ENCODE measurements at places on chromosomes 7 and 10.

DNA sequence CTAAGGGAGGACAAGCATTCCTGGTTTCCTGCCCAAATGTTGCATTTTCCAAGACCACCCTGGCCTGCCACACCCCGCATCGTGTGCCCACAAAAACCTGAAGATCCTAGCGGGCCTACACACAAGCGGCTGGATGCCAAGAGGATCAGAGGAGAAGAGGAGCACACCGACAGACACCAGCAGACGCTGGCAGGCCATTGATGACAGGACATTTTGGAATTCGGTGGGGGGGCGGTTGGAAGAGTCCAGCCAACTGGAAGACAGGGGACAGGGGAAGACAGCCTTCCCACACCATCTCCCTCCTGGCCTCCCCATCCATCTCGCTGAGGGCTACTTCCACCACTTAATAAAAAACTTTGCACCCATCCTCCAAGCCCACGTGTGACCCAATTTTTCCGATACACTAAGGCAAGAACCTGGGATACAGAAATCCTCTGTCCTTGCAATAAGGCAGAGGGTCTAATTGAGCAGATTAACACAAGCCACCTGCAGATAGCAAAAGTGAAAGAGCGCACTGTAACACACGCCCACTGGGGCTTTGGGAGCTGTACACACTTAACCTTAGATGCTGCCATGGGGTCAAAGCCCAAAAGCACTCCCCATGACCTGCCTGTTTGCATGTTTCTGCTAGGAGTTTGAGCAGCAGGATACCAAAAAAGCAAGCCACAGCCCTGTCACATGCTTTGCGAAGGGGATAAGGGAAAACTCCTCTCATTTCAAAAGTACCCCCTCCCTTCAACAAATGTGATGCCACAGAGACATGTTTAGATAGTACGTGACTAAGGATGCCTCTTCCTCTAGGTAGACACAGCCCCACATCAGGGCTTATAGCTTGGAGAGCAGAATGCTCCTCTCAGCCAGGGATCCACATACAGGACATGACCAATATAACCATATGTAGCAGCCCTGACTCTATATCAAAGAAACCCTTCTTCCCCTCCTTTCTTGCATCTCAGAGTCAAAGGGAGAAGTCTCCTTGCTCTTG, 13.4 kb upstream of the SMNDC1 start:
- DNase-seq, result no peak

DNA sequence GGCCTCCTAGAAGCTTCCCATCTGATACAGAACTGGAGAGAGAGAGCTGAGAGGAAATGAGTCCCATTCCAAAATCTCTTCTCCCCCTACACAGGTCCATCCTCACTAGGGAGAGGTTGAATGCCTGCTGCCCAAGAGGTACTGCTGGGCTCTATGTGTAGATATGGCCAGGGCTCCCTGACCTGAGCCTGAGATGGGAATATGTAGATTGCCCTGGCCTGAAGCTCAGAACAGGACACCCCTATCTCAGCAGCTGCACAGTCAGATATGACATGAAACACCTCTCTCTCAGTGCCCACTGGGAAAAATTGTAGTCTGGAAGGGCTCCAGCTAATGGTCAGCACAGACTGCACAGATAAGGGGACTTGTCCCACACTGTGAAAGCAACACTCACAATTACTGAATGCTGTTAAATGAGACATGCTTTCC, 3.1 kb upstream of the IFIT1B start:
- DNase-seq, result no peak

DNA sequence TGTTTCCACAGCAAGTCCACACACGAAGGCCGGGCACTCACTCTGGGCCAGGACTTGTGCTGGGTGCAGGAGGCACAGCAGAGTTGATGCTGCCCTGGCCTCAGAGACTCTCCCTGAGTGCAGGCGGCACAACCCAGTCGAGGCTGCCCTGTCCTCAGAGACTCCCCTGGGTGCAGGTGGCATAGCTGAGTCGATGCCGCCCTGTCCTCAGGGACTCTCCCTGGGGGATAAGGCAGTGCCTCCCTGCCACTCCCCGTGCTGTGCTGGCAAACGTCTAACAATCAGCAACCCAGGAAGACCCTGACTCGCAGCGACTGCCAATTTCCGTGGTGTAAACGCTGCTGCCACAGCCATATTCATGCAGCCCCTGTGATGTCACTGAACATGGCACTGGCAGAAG, 93.1 kb downstream of the PDGFA start:
- no peak for DNase-seq

GRCh38 chr10:644076-644942, 45.2 kb downstream of the DIP2C start:
- DNase-seq, result no peak

DNA sequence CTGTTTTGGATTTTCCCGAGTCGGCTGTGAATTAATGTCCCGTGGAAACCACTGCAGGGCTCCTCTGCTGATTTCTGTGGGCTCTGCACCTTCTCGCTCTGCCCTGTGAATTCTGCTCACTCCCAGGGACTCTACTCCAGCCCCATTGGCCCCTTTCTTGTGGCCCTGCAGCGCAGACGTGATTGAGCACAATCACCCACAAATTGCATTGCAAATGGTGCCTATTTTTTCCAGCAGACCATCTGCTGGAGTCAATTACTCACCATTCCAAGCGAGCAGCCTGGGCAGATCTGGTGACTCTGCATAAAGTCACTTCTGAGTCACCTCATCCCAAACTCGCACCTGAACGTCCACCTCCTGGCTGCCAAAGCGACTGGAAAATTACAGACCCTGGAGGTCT, 235.8 kb downstream of the PAXIP1 start:
- no peak for DNase-seq

GRCh38 chr7:116734710-116735109, 62.7 kb downstream of the MET start:
- DNase-seq, result no peak

DNA sequence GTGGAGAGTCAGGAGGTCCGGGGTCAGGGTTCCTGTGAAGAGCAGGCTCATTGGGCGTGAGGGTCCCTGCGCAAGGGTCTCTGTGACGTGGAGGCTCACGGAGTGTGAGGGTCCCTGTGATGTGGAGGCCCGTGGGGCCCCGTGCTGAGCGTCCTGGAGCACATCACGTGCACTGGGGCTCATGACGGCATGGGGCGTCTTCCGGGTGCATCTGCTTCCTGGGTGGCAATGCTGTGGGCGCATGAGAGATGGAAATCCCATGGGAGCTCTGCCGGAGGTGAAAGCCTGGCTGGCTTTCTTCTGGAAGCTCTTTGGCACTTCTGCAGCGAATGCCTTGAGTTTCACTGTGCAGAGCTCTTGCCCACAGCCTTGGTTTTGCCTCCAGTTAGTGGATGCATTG, 71.4 kb downstream of the WDR37 start:
- DNase-seq, result no peak

GRCh38 chr10:17115683-17116082, 13.9 kb downstream of the CUBN start:
- no peak for DNase-seq

GRCh38 chr7:148914208-148914777, 30.2 kb upstream of the EZH2 start:
- DNase-seq, result peak; percentile 57

DNA sequence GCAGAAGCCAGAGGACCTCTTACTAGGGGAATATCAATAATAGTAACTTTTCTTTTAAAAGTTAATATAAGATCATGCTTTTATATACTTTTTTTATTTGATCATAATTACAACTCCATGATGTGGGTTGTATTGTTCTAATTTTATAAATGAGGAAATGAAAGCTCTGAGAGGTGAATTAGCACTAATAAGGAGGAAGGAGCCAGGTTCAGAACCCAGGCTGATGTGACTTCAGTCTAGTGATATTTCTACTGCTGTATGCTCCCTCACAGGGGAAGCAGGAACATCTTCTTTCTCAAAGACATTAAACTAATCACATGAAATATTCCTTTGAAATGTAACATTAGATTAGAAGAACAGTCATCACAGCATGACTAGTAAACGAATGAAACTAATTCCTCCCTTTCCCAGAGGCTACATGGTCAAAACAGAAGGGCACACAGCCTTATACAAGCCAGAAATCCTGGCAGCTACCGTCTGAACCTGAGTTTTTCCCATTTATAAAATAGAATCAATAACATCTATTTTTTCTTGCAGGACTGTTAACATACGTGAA, 81.4 kb upstream of the GJD4 start:
- no peak for DNase-seq

DNA sequence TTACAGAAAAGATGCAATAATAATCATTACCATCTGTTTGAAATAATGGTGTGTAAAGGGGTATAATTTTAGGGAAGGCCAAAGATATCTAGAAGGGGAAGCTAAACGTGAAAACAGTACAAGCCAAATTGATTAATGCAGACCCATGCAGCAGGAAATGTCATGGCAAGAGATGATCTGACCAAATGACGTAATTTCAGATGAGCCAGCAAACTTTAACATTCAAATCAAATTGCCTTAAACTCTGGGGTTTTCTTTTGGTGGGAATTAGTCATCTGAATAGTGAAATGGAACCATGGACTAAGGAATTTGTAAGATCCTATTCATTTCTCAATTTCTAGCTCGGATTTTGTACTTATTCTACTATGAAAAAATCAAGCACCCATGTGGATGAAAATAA, 21.4 kb upstream of the SCIN start:
- DNase-seq, result no peak

DNA sequence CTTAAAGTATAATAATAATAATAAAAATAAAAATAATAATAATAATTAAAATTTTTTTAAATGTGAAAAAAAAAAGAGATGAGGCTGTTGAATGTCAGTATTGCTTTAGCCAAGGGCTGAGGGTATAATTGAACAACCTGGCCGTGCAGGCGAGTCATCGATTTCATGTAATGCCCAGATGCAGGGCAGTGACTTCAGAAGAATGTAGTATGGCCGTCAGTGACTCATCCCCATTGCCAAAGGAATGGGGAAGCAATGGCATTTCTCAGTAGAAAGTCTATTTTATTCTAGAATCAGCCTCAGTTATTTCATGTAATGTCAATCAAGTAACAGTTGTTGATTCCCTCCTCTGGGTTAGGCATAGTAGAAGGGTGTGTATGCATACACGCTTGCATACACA, 516.4 kb downstream of the GLRX3 start:
- no peak for DNase-seq

DNA sequence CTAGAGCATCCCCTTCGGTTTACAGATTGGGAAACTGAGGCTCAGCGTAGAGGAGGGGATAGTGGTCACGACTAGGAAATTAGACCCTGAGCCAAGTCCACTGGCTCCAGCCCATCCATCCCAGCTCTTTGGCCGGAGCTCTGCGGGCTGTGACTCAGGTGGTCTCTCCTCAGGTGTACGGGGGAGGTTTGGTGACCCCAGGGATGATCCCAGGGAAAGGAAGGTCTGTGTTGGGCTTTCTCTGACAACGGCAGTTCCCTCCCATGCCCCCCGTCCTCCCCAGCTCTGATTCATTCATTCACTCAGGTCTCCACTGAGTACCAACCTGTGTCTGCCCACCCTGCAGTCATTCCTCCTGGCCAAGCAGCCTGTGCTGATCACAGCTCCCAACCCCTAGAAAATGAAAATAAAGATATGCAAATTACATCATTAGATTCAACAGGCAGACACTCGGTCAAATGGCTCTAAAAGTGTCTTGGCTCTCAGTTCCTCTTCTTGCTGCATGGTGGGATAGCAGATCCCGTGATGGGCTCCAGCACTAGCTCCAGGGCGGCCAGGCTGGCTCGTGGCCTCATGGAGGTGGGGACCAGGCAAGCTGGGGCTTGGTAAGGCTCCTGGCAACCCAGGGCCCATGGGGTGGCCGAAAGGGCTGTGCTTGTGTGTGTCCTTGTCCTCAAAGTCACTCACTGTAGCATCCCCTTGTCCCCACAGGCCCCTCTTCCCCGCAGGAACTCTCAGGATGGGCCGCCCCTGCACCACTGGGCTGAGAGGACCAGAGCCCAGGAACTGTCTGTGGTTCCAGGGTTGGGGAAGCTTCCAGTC, 37.8 kb downstream of the CLRN3 start:
- DNase-seq, result no peak

DNA sequence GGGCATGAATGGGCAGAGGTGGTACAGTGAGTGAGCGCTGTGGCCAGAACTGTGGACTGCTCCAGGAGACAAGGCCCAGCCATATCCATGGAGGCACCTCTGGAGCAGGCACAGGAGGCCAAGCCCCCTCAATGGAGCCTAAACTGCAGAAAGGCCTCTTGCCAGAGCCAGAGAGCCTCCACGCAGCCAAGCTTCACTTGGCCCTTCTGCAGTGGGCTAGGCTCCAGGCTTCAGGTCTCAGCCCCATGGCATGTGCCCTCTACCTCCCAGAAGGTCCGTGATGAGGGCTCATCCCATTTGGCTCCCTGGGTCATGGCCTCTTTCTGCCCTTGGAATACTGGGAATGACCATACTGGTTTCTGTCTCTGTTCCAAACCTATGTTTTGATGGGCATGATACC, 8.9 kb downstream of the PDE1C start:
- no peak for DNase-seq

DNA sequence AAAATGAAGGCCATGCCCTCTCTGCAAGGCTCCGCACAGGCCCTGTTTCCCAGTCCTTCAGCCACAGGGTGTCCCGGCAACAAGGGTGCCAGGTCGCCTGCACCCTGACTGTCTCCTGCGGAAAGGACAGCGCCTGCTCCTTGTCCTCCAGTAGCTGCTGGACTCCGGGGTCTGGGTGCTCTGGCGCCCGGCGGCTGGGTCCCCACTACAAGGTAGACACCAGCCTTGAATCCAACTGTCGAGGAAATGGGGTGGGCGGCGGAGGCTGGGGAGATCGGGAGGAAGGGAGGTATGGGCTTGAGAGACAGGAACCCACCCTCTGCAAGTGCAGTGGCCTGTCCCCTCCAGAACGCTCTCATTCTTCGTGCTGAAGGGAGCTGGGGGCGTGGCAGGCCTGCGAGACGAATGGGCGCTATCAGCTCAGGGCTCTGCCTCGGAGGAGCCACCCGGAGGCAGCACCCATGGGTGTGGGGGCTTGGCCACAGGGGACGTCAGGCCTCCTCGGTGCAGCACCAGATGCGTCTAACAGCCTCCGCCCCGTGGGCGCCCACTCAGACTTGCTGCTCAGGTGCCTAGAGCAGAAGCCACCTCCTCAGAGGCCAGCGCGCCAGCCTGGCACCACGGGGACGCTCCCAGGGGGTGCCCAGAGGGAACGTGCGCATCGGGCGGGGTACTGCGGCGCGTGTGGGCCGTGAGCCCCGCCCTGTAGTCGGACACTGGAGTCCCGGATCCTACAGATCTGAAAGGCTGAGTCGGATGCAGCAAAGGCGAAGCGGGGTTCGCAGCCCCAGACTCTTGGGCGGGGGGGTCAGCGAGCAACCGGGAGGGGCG, 15.6 kb downstream of the ADAM8 start:
- peak; percentile 59 for DNase-seq

GRCh38 chr10:119290301-119291048, 83.1 kb downstream of the GRK5 start:
- DNase-seq, result no peak

GRCh38 chr7:13897819-13898218, 91.6 kb downstream of the ETV1 start:
- DNase-seq, result no peak

- DNase-seq, result no peak
Observed at GRCh38 chr10:130784326-130784725, 527.2 kb downstream of the TCERG1L start.

- no peak for DNase-seq
Observed at GRCh38 chr10:103480521-103480920, 1.5 kb upstream of the CALHM3 start.

GRCh38 chr10:11148142-11149028, 130.7 kb downstream of the CELF2 start:
- DNase-seq, result no peak

- DNase-seq, result no peak
Observed at GRCh38 chr10:43214071-43214955, 52.6 kb downstream of the RASGEF1A start.

GRCh38 chr7:33039903-33040292, 22.7 kb downstream of the NT5C3A start:
- DNase-seq, result no peak

- no peak for DNase-seq
Observed at GRCh38 chr7:51255036-51255435, 61.6 kb downstream of the COBL start.

Measured in stimulated activated naive CD4-positive, alpha-beta T cell treated with Interleukin-2 at 50 U/mL for 16 hours (primary cell).